ENCODE measurements at places on chromosomes 2 and 18.

DNA sequence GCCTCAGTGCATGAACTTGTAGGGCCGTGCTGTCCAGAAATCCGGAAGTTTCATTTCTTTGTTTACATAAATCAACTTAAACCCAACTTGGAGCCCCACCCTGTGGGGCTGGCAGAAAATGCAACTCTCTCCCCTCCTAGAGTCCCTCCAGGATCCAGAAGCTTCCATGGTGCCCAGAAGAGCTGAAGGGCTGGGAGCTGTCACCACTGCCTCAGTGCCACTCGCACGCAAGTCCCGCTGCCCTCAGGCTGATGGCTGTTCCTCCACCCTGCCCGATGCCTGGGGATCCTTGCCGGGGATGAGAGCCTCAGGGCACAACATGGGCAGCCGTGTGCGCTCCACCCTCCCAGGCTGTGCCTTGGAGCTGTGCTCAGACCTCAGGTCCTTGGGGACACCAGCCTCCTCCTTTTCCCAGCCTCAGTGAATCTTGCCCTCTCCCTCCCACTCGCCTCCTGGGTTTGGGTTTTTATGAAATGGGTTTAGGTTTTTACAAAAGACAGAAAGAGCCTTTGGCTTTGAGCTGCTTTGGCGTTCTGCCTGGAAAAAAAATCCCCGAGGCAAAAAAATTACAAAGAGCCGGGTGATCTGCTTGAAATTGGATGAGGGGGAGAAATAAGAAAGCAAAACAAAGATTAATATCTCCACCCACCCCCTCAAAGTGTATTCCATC, 155.2 kb downstream of the TWIST2 start:
- DNase-seq, result peak; percentile 60

GRCh38 chr2:98212092-98213000, 125.4 kb downstream of the VWA3B start:
- DNase-seq, result peak; percentile 42

- DNase-seq, result no peak
Measured at GRCh38 chr2:25938345-25938744, 44.0 kb downstream of the KIF3C start.

- DNase-seq, result no peak
Measured at GRCh38 chr2:173955004-173955403, 10.2 kb downstream of the SP3 start.
